ENCODE measurements at places on chromosomes 2 and 18.

DNA sequence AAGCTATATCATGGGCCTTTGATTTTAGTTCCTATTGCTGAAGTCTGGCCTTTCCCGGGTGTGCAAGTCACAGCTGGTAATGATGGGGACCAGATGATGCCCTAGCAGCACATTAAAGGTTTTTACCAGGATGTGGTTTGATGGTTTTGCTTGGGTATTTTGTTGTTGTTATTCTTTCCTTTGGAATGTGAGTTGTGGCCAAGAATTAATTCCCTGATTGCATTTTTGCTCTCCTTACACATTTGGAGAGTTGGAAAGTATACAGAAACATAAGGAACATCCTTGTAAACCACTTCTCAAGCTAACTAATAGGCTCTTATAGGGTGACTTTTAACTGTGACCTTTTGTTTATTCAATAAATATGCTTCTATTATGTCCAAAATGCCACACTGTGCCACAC, 154.1 kb upstream of the MMADHC start:
- no peak for DNase-seq

DNA sequence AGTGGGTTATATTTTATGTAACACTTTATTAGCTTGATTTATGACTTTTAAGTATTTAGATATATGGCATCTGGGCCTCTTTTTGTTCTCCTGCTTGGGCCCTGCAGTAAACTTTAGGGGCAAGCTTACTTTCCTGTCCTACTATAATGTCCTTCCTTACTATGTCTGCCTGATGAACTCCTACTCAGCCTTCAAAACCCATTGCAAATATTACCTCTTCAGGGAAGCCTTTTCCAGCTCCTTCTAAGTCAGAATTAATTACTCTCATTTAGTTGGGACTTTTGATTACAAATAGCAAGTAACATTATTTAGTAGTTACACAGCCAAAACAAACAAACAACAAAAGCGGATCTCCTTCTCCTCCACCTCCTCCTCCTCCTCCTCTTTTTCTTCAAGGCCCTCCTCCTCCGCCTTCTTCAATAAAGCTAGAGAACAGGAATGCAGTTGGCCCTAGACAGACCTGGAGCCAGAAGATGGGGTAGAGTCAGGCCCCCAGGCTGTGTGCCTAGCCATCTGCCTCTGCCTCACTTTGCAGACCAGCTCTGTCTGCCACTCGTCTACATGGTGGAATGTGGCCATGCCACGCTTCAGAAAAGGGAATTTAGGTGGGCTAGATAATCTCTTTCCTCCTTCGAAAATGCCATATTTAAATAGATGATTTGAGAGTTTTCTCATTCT, 301.2 kb downstream of the SP3 start:
- no peak for DNase-seq

- DNase-seq, result no peak
Observed at GRCh38 chr2:204143216-204144014, 206.9 kb downstream of the ICOS start.

DNA sequence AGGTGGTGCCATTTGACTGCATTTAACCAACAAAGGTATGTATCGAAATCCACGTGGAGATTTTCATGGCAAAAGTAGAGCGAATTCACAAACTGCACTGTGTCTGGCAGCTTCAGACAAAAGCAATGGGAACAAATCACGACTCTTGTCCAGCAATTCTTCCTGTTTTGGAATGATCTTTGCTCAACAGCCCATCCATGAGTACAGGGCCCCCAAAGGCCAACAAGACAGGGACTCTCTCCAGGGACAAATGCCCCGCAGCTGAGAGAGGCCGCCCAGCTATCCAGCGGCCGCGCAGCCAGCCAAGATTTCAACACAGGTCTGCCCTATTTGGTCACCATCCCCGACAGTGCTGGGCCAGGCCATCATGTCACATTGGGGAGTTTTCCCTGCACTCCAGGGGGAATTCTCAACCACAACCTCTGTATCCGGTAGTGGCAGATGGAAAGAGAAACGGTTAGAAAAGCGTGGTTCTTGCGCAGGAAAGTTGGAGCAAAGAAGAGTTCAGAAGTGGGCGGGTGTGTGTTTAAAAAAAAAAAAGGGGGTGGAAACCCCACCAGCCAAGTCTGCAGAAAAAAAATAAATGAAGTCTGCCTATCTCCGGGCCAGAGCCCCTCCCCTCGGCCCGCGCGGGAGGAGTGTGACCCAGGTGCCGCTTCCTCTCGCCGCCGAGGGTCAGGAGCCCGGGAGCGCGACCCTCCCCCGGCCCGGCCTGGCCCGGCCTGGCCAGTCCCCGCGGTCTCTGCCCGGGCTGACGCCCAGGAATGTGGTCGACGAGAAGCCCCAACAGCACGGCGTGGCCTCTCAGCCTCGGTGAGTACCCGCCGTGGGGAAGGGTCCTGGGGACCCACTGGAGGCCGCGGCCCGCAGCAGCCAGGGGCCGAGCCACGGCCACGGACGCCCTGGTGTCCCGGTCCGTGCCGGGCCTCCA, at the start of gene GYPC:
GYPC (plus strand) TSS at position 659 of the 931 bp plus-strand sequence; CDS start at position 765, 106 bp downstream.
- no peak for DNase-seq

GRCh38 chr2:45845566-45845965, 194.1 kb downstream of the PRKCE start:
- no peak for DNase-seq

DNA sequence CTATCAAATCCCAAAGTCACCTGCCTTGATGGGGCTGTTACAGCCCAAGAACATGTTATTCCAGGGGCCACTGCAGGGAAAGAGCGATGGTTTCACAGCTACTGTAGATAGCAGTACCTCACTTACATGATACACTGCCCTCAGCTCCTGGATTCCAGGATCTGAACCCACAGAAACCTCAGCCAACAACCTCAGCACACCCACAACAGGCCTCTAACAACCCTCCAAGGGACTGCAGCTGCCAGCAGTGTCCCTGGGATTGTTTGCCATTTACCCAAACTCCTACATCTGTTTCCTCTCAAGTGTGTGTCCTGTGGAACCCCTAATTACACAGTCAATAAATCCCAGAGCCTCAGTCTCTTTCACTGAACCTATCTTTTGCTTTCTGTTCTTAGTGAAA, 28.2 kb downstream of the OSBPL1A start:
- DNase-seq, result no peak

DNA sequence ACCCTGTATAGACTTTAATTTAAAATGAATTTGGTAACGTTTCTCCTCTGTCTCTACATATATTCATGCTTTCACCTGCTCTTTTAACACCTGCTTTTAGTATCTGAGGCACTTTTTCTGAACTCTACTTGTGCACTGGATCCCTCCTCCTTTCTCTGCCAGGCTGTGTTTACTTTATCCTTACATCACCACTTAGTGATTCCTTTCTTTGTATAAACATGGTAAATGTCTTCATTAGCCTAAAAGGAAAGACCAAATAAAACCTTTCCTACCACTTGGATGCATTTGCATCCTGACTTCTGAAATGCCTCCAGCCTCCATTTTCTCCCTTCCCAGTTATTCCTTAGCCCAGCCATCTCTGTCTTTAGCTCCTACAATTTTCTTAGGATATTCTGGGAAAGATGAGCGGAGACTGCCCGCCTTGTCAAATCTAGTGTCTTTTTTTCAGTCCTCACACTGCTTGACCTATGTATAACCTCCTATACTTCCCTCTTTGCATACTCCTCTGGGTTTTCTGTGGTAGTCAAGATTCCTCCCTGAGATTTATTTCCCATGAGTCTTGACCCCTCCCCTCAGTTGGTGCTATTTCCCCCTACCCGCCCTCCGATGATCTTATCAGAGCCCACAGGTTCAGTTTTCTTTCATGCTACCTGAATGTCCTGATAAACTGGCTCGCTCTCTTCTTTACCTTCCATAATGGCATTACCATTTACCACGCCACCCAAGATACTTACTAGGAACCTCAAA, 44.8 kb downstream of the REL start:
- DNase-seq, result no peak

DNA sequence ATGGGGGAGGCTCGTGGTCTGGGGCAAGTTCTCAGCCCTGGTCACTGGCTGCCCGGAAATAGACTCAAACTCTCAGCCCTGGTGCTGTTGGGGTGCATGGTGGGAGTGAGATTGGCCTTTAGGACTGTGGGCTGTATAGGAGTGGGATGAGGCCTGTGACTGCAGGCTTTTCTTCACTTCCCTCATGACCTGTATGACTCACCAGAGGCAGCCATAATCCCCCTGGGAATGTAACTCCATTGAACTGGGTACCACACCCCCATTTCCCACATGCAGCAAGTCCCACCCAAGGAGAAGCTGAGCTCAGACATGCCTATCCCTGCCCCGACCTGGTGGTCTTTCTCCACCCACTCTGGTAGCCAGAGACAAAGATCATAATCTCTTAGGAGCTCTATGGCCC, 177.7 kb upstream of the OSR1 start:
- no peak for DNase-seq

GRCh38 chr2:38017836-38018235, 58.1 kb downstream of the CYP1B1 start:
- no peak for DNase-seq

DNA sequence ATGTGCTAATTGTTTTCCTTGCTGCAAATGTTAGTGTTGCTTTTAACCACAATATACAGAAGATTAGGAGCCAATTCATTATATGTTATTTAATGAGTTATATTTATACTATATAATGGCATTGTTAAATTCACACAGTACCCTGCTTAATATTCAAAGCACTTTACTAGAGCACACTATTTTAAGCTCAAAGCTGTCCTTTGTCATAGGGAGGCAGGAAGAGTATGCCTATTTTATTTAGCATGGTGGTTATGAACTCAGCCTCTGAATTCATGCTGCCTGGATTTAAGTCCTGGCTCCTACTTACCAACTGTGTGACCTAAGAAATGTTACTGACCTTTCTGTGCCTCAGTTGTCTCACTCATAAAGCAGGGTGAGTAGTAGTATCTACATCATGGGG, 80.5 kb downstream of the FASTKD2 start:
- DNase-seq, result no peak

GRCh38 chr18:44636241-44636640, 44.4 kb upstream of the SETBP1 start:
- no peak for DNase-seq

DNA sequence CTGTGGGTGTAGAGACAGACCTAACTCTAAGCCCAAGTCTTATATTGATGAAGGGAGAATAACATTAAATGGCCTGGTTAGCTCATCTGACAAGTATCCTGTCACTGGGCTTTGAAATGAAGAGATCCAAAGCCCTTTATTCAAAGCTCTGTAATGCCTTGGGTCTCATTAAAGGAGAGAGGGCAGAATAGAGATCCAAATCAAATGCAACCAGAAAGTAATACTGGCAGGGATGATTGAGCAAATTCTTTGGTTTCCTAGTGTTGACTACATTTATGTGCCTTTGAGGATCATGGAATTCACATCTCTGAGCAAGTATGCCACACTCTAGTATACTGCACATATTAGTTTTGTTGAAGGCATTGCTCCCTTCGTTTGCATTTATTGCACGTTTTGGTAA, 147.9 kb upstream of the CAVIN2 start:
- DNase-seq, result no peak

DNA sequence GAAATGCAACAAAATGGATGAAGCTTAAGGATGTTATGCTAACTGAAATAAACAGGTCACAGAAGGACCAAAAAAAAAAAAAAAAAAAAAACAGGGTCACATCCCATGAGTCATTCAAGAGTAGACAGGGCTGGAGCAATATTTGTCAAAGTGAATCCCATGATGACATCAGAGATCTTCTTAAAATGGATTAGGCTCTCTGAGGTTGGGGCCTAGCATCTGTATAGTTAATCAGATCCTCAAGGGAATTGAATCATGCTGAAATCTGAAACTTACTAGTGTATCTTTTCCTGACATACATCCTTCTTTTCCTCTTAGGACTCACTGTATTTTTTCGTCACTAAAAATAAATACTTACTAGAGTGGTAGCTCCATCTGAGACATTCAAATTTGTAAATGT, 380.6 kb upstream of the NXPH2 start:
- no peak for DNase-seq

GRCh38 chr2:178756843-178757242, 50.4 kb downstream of the TTN start:
- no peak for DNase-seq

DNA sequence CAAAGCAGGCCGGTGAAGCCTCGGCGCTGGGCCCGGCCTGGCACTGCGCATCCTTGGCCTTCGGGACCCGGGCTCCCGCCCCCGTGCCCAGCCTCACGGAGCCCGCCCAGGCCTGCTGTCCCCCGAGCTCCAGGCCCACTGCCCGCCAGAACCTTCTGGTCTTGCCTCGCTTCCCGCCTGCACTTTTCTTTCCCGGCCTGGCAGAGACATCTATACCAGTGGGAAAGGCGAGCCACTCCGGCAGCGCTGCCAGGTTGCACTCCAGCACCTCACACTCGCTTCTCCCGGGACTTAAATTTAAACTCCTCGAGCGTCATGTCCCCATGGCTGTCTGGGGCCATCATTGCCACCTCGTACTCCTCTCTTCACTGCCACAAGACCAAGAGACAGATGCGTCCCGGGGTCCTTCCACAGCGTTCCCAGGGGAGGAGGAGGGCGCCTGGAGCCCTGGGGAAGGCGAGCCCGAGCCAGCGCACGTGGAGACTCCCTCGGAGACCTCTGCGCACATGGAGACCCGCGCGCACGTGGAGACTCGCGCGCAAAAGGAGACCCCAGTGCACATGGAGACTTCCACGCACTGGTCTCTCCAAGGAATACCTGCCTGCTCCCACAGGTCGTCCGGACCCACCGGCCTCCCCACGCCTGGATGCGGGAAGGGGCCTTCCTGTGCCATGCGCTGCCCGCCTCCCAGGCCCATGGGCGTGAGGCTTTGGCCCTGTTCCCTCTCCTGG, 253.1 kb upstream of the SALL3 start:
- no peak for DNase-seq

- no peak for DNase-seq
Observed at GRCh38 chr2:86333378-86333777, 4.0 kb downstream of the REEP1 start.

DNA sequence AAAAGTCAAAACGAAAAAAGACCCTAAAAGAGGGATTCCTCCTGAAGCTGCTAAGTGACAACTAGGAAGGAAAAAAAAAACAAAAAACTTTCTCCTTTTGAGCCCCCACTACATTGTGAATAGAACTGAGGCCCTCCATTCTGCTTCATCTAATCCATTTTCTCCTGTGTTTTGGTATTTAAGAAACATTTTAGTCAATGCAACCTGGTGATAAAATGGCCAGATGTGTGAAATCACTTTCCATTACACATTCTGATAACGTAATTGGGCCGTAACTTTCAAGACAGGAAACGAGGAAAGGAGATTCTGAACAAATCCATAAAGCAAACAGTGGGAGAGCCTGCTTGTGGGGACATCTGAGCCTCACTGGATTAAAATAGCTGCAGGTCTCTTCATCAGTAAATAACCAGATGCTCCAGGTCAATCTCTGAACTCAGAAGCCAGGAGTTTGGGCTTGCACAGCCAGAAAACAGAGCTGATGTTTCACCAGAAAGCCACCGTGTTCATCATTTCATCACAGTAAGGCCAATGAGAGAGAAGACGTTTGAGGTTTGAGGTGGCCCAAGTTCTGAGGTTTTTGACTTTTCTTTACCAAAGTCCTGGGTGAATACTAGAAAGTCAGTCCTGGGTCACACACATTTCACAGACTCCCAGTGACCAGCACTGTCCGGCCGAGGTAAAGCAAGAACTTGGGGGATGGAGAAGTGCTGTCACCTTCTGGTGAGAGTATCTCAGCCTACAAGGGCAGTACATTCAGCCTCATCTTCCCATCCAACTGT, 47.8 kb downstream of the TGFA start:
- no peak for DNase-seq

- DNase-seq, result no peak
Observed at GRCh38 chr2:168184681-168185513, 62.5 kb downstream of the STK39 start.

GRCh38 chr18:3380384-3380961, 69.5 kb upstream of the TGIF1 start:
- DNase-seq, result no peak
